NCI-H1417 treated with DMSO at 0.1 percent for 48 hours (cell line): ENCODE measurements at places on chromosomes 2 and 18.

- no peak for DNase-seq
Measured at GRCh38 chr2:6896930-6897759, 19.6 kb downstream of the RSAD2 start.

DNA sequence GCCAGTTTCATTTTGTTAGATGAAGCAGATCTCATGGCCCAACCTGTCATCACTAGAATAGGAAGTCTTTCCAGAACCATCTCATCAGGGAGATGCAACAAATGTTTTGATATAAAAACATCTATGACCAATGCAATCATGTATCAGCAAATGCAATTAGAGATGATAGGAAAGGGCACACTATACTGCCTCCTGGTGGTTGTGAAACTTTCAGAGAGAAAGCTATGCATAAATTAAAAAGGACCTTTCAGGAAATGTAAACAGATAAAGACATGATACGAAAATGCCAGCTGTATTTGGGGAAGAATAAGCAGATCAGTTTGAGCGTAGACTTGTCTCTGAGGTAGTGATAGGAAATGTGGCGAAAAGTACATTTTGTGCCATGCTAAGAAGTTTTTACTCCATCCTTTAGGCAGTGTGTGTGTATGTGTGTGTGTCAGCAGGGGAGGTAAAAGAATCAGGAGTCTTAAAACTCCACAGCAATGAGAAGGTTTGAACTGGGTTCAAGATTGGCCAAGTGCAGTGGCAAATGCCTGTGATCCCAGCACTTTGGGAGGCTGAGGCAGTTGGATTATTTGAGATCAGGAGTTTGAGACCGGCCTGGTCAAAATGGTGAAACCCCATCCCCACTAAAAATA lies 479.3 kb downstream of the CPS1 start:
- DNase-seq = no peak

- DNase-seq = no peak
Measured at GRCh38 chr2:24906466-24906865, 13.6 kb downstream of the ADCY3 start.

- DNase-seq = peak; percentile 65
Measured at GRCh38 chr2:216428618-216429350, 16.5 kb downstream of the SMARCAL1 start.

DNA sequence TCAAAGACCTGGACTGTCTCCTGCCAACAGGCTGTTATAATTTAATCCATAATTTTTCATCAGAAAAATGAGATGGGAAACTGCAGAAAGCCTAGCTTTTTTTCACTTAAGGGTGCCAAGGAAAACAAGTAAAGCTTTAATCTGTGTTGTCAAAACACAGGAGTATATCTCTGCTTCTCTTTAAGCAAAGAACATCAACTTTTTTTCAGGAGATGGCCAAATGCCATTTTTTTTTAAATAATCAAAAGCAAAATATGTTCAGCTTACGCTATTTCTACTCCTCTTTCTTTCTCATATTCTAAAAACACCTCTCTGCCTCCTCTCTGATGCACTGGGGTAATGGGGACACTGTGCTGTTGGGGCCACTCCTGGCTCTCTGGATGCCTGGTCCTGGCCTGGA lies 73.1 kb upstream of the NXPH2 start:
- no peak for DNase-seq

- no peak for DNase-seq
Measured at GRCh38 chr2:200360364-200360763, 53.9 kb downstream of the SPATS2L start.

- DNase-seq = no peak
Measured at GRCh38 chr2:86323273-86324021, 14.0 kb downstream of the REEP1 start.

- no peak for DNase-seq
Measured at GRCh38 chr2:54456612-54457322, 640 bp downstream of the SPTBN1 start.

- DNase-seq = no peak
Measured at GRCh38 chr2:4020649-4021048, 317.3 kb downstream of the DCDC2C start.

DNA sequence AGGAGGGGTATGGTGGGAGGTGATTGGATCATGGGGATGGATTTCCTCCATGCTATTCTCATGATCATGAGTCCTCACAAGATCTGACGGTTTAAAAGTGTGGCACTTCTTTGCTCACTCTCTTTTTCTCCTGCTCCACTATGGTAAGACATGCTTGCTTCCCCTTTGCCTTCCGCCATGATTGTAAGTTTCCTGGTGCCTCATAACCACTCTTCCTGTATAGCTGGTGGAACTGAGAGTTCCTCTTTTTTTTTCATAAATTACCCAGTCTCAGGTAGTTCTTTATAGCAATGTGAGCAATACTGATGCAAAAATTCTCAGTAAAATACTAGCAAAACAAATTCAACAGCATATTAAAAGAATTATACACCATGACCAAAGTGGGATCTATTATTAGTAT lies 728.5 kb upstream of the SLC8A1 start:
- no peak for DNase-seq
